ENCODE measurements at places on chromosomes 5 and 9.

DNA sequence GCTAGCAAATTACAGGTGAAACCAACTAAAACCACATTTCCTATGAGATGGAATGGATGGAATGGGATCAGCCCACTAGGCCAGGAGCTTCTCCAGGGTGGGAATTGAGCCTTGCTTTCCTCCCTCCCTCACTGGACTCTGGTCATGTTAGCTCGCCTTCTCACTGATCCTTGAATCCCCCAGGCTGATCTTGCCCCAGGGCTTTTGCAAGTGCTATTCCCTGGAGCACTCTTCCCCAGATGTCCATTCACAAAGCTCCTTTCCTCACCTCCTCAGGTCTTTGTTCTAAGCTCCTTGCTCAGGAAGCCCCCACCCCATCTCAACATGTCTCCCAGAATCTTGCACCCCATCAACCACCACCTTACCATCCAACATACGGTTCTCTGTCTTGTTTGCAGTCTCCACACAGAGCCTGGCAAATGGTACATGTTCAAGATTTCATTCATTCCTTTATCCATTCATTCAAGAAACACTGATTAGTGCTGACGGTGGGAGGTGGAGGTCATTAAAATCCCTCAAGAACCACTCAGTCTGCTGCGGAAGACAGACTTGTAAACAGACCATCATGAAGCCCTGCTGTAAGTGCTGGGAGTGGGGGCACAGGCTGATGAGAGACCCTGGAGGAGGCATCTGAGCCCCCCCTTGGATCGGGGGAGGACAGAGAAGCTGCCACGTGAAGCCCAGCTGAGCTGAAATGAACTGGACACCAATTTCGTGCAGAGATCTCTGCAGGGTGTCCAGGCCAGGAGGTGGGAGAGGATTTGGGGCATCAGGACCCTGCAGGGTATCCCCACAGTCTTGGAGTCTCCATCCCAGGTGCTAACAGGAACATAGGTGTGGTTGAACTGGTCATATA lies 141.7 kb downstream of the BARX1 start:
- no peak for DNase-seq

DNA sequence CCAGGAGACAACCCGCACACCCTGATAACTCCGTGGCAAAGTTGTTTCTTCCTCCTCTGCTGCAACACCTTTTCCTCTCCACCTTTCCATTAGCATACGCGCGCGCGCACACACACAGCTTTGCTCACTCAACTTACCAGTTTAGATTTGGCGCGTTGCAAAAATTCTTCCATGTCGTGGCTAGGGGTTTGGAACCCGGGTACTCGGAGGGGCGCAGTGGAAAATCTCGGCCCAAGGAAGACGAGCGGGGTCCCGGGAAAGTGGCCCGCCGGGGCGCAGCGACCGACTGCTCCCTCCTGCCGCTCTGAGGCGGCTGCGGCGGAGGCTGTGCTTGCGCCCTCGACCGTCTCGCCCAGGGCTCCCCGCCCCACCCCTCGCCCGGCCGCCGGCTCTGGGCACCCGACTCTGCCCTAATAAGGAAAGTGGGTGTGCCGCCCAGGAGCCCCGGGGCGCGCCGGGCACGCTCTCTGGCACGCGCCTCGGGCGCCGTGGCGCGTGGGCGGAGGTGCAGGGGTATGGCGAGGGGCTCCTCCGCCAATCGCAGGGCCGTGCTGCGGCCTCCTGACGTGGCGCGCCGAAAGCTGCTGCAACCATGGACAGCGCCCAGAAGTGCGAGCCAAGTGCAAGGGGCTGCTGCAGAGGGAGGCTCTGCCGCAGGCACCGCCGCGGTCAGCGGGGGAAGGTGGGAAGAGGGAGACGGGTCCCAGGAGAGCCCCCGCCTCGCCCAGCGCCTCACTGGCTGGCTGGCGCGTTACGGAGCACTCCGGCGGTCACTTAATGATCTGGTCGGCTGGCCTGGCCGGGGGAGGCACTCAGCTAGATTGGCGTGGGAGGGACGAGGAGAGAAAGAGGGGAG lies at the start of gene PRUNE2:
Gene PRUNE2 (minus strand): TSS at position 324 of the 856 bp plus-strand sequence. CDS start 151 bp downstream, at position 173.
- DNase-seq, result peak; percentile 5

DNA sequence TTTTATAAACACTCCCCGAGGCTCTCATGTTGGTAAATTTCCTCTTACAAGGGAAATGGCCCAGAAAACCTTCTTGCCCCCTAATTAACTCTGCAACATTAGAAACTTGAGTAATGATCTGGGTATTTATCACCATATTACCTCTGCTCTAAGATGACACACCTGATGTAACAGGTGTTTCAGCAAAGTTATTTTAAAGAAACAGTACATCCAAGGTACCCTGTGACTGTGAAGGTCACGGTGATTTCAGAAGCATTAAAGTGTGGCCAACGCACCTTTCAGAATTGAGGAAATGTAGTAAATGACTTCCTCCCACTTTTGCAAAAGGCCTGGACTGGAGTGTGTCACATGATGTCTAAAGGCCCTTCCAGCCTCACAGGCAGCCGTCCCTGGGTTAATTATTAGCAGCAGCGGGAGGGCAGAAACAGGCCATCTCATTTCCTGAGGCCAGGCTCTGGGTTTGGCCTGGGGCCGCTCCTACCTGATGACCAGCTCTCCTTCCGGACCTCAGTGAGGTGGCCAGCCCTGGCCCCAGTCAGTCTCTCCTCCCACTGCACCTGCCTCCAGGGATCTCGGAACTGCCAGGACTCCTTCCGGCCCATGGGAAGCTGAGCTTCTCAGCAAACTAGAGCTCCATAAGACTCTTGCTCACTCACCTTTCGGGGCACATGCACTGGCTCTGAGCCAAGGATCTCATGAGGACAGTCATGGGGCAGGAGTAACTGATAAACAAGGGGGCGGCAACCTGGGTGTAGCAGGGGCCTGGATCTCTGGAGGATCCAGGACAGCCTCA lies 20.7 kb downstream of the PTPN3 start:
- no peak for DNase-seq

GRCh38 chr9:93436655-93437407 lies 14.7 kb upstream of the FAM120A start:
- DNase-seq, result no peak

DNA sequence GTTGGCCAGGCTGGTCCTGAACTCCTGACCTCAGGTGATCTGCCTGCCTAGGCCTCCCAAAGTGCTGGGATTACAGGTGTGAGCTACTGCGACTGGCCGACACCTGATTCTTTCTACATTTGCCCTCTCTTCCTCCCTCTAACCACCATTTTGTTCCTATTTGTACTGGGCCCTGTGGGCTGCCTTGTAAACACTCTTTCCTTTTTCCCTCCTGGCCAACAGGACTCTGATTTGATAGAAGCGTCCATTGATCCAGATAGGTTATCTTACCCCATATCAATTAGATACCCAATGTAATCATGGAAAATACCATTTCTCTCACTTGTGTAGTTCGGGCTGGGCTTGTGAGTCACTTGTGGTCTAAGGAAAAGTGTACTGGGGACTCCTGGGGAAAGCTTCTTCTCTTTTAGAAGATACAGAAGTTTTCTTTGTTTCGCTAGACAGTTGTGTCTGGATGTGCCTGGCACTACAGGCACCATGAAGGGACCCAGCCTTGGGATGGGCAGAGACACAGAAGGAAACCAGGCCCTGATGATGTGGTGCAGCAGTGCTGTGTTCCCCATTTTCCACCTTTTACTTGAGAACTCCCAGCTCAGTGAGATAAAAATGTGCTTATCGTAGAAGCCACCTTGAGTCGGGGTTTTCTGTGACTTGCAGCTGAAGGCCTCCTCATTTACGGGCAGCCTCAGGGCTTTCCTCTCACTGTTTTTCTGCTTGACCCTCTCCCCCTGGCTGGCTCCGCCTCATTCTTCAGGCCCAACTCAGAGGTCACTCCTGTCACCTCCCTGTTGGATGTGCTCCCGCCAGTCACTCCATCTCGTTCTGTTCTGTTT lies 32.8 kb upstream of the CPEB4 start:
- no peak for DNase-seq

DNA sequence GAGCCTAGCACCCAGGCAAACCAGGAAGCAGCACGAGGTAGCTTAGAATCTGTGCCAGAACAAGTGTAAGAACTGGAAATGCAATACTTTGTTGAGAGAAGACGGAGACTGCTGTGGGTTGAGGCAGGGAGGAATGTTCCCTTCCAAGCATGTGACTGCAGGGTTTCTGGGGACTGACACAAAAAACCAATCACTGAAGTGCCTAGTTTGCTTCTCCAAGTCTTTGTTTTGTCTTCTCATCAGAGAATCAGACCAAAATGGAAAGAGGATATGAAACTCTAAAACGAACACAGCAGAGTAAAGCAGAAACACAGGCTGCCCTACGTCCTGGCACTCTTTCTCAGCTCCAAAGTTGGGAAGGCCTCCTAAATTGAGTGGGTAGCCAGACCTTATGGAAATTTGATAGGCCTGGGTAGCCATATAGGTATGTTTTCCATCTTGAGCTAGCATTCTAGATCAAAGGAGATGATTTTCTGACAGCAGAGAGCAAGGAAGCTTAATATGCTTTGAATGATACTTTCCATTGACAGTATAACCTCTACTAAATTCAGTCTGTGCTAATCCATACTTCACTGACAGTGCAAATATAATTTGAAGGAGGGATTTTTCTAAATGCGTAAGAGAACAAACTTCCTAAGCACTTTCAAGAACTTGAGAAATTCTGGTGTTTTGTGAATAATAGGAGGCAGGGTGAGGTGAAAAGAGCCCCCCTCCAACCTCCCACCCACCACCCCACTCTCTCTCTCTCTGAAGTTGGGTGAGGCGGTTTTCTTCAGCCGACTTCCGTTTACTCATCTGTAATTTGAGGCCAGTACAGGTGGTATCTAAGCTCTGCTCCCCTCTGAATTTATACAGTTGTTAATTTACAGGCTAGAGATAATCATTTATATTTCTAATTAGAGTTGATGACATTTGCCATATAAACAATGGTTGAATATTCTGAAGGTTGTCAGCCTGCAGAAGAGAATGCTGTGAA lies 5.5 kb downstream of the ADRB2 start:
- DNase-seq, result no peak

- DNase-seq, result no peak
Measured at GRCh38 chr9:18743971-18744370, 270.0 kb downstream of the ADAMTSL1 start.

GRCh38 chr9:91727316-91727861 lies 222.6 kb downstream of the ROR2 start:
- no peak for DNase-seq

Measured in NCI-H2081 treated with DMSO at 0.1 percent for 48 hours (cell line).